CD4-positive, alpha-beta T cell treated with Interferon gamma for 1 hour (primary cell): ENCODE measurements at places on chromosomes 1 and 21.

- no peak for DNase-seq
These were observed 23.9 kb upstream of the LPAR3 start for GRCh38 chr1:84916897-84917296.

GRCh38 chr1:178684542-178685000 lies 40.5 kb upstream of the RALGPS2 start:
- no peak for DNase-seq

DNA sequence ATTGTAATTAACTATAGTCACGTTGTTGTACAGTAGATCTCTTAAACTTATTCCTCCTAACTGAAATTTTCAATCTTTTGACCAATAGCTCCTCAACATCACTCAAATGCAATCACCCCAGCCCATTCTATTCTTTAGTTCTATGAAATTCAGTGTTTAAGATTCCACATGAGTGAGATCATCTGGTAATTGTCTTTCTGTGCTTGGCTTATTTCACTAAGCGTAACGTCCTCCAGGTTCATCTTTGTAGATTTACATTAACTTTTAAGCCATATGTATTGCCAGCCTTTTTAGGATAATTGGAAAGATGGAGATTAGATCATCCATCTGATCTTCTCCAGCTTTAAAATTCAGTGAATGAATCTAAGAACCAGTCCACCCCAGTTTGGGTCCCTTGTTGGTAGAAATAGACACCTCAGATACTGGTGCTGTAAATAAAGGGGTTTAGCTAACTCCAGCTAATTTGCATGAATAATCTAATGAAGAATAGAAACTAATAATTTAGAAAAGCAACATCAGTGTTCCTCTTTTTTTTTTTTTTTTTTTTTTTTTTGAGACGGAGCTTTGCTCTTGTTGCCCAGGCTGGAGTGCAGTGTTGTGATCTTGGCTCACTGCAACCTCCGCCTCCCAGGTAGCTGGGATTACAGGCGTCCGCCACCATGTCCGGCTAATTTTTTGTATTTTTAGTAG lies 7.0 kb downstream of the S100A10 start:
- DNase-seq, result no peak

DNA sequence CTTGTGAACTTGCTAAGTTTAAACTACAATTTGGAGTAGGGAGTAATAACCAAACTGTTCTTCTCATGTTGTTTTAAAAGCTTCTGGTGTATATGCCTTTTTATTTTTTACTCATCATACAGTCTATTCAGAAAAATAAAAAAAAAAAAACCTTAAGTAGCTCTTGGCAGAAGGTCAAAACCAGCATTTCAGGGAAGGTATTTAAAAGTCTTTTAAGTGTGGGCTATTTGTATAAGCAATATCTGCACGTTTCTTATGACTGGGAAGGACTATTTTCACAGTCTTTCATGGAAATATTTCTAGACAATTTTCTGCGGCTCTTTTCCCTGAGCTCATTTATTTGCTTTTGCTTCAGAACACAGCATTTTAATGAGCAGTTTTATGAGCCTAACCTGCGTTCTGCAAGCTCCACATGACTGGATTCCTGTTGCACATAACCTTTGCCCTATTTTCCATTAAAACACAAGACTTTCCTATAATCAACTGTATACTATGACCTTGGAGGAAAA lies 60.9 kb upstream of the C1orf105 start:
- no peak for DNase-seq

DNA sequence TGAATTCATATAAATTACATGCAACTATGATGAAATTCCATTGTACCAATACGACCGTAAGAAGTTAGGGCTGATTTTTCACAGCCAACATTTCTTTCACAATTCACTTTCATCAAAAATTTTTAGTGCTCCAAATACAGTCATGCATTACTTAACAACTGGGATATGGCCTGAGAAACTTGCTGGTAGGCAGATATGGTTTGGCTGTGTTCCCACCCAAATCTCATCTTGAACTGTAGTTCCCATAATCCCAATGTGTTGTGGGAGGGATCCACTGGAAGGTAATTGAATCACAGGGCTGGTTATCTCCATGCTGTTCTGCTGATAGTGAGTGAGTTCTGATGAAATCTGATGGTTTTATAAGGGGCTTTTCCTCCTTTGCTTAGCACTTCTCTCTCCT lies 244.4 kb downstream of the AKT3 start:
- no peak for DNase-seq

GRCh38 chr1:181488866-181489265 lies 5.5 kb downstream of the CACNA1E start:
- DNase-seq, result no peak

GRCh38 chr1:200732438-200732837 lies 6.3 kb upstream of the CAMSAP2 start:
- DNase-seq, result no peak

DNA sequence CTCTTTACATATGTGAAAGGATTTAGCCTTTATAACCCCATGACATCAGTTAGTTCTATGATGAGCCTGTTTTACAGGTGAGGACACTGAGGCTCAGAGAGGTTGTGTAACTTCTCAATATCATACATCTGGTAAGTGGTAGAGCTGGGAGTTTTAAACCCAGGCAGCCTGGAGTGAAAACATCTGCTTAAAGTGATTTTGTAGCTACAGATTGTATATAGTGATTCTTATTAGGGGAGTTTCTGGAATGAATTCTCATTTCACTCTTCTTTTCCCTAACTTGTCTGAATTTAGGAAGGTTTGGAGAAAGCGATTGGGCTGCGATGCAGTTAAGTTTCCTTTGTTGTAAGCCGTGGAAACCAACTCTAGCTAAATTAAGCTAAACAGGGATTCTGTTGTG lies 175.6 kb downstream of the CAMTA1 start:
- no peak for DNase-seq

DNA sequence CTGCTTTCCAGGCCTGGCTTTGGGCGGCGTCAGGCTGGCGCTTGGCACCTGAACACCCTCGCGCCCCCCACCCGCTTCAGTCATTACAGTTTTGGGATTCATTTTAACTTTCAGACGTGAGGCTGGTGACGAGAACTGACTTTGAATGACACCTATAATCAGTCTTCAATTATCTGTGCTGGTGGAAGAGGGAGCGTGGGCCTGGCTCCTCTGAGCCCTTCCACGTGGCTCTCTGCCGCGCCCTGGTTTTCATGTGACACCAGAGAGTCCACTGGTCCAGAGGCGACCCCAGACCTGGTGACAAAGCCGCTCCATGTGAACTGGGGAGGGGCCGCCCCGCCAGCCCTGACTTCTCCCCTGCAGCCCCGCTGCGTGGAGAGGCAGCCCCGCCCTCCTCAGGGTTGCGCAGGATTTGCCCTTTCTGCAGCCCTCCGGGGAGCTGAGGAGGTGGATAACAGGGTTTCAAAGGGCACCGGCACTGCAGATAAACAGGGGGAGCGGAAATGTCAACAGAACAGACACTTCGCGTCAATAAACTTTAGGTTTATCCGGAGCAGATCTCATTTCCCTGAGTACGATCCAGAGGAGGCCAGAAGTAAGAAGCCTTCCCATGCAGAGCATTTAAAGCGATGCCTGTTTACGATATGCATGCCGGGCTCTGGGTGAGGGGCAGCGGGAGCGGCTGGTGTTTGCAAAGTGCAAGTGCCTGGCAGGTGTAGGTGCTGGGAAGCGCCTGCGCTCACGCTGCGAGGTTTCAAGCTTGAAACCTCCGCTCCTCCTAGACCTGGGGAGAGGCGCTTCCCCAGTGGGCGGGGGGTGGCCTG lies 56.4 kb downstream of the AJAP1 start:
- DNase-seq, result no peak

DNA sequence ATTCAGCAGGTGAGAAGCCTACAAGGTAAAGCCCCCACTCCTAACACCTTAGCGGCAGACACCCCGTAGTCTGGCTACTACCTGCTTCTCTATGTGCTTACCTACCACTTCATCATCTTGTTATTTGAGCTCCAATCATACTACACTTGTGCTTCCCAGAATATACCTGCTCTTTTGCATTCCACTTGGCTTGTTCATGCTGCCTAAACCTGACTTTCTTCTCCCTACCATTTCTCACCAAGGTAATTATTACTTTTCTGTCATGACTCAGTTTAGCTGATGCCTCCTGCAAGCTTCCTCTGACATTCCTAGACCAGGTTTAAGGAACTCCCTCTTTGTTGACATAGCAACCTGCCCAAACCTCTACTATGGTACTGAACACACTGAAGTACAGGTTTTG lies 495.6 kb upstream of the C1orf87 start:
- no peak for DNase-seq

DNA sequence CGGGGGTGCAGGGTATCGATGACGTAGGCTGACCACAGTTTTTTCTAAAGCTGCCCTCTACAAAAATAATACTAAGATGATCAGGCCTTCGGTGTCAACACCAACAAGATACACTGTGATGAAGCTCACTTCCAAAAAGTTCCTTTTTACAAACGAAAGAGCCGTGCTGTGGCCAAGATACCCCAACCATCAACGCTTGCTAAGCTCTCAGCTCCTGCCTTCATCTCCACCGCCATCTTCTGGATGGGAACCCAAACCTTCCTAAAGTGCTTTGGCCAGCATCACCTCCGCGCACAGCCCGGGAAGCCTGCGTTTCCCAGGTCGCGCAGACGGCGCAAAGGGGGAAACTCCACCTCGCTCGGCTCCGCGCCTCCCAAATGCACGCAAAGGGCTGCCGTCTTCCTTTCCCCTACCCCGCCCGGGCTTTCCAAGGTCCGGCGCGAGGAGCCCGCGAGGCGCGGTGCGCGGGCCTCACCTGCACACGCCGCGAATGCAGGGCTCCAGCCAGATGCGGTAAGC lies 541 bp downstream of the USP48 start:
- peak; percentile 45 for DNase-seq

- no peak for DNase-seq
These were observed 480.6 kb downstream of the SETD4 start for GRCh38 chr21:35579520-35580293.

- no peak for DNase-seq
These were observed 14.7 kb downstream of the INTS3 start for GRCh38 chr1:153742411-153743142.

DNA sequence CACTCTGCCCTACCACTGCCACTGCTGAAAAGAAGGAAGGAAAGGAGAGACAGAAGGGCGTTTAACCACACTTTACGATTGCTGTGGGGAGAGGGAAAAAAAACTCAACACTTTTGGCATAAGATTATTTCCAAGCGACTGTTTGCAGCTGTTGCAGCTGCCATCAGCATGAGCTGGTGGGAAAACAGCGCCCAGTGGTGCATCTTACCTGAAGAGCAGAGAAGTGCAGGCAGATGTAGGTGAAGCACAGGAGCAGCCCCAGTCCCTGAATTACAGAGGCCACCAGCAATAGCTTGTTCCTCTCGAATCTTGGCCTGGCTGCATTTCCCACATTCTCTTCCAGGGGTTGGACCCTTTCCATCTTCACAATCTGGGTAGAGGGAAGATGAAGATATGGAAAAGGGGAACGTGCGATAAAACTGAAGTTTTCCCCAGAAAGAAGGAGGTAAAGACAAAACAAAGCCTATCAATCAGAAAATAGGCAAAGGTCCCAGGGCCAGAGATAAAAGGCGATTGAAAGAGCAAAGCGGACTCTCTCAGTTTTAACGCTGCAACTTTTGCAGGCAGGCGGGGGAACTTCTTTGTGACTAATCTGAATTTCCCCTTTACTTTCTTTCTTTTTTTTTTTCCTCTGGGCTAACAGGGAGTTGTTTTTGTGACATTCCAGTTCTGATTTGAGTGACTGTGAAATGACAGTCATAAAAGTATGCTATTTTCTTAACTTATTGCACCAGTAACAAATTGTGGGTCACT lies at the start of gene TNFSF4:
Gene TNFSF4 (minus strand): TSS at position 516 of the 753 bp plus-strand sequence. CDS start 155 bp downstream, at position 361.
- DNase-seq, result no peak

- DNase-seq, result no peak
These were observed 1.3 kb downstream of the USP1 start for GRCh38 chr1:62438163-62438562.

DNA sequence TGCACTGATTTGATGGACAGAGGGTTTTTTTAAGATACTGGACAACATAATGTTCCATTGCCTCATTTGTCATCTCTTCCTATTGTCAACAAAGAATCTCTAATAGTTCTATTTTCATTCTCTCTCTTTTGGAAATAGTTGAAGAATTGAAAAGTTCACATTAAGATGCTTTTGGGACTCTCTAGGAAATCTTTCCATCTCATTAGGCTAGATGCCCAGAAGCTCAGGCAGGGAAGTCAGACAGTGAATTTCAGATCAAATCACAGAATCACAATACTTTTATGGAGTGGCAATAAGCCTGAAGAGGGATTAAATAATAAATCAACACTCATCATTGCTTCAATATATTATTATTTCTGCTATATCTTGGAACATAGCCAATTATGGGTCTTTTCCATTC lies 29.2 kb downstream of the NEGR1 start:
- DNase-seq, result no peak

GRCh38 chr1:98702976-98703375 lies 41.5 kb downstream of the SNX7 start:
- DNase-seq, result no peak

GRCh38 chr1:20381045-20381641 lies 90.5 kb downstream of the VWA5B1 start:
- DNase-seq, result no peak

GRCh38 chr1:109977657-109978378 lies 6.7 kb upstream of the AHCYL1 start:
- no peak for DNase-seq

GRCh38 chr1:51960262-51960661 lies 30.2 kb downstream of the RAB3B start:
- no peak for DNase-seq
